ENCODE measurements at places on chromosomes 16 and 17.

DNA sequence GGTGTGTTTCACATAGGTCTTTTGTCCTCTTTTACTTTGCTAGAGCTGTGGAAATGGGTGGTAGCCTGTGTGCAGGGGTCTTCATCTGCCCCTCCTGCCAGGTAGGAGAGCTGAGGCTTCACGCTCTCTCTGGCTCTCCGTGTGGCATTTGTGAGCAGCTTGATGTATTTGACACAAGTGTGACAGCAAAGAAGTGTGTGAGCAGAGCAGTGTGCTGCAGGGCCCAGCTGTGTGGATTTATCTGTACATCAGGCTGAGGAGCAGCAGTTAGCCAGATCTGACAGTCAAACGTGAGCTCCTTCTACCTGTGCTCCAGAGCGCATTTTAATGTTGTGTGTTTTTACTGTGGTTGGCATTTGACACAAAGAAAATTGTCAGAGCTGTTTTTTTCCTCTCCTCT is 101.8 kb downstream of the FTO start:
- no peak for DNase-seq

DNA sequence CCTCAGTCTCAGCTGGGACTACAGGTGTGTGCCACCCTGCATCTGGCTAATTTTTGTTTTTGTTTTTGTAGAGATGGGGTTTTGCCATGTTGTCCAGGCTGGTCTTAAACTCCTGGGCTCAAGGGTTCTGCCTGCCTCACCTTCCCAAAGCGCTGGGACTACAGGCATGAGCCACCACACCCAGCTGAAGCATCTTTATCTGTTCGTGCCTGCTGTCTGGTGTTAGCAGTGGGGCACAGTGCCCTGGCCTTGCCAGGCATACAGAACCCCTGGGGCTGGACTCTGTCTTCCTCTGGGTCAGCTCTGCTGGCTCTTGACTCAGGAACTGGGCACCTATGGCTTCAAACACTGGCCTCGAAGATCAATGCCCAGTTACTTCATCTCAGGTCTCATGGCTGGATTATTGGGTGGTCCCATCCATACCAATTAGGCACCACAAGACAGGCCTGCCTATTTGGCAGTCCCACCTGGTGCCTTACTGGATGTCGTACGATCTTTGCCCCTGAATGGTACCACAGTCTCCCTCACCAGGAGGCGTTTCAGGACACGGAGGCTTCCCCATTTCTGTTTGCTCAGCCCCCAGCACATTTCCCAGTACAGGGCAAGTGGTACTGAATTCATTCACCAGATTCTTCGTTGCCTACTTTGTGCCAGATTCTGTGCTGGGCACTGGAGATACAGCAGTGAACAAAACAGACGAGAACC is 99.3 kb downstream of the RAB11FIP4 start:
- DNase-seq, result no peak

DNA sequence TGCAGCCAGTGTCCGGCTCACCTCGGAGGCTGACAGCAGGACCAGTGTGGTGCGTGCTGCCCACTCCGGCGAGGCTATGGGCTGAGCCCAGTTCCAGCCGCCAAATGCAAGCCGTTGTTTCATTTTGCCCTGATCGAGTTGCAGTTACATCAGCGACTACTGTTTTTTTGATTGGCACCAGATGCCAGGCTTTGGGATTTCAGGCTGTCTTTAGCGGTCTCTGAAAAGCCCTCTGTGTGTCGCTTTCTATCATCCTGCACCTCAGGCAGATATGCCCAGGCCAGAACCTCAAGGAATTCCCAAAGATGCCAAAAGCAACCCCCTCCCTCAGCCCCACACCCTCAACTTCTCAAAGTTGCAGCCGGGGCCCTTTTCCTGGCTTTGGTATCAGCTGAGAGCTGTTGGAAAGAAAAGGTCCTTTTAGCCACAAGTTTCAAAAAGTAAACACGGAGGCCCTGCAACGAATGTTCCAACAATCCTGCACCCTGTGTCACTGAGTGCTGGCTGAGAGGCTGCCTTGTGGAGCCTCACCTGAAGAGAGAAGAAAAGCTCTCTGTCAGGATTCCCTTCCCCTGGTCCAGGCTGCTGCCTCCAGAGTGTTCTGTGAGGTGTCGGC is 58.9 kb downstream of the WWP2 start:
- no peak for DNase-seq

DNA sequence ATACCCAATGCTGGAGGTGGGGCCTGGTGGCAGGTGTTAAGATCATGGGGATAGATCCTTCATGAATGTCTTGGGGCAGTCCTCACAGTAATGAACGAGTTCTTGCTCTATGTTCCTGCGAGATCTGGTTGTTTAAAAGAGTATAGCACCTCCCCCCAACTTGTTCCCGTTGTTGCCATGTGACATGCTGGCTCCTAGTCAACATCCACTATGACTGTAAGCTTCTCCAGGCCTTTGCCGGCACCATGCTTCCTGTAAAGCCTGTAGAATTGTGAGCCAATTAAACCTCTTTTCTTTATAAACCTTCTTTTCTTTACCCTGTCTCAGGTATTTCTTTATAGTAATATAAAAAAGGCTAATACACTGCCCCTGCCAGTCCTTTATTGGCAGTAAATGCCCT is 33.3 kb downstream of the RANBP10 start:
- no peak for DNase-seq

DNA sequence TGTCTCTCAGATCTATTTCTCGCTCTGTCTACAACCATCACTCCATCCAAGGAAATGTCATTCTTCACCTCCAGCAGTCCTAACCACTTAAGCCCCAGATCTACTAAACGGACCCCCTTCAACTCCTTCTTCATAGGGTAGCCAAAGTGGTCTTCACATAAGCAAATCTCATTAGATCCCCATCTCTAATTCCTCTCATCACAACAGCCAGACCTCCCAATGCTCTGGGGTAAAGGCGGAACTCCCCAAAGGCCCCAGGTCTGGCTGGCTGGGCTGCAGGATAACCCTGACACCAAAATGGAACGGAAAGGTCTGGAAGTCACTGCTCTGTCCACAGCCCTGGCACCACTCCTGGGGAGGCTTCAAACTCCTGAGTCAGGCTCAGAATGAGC is 11.1 kb downstream of the ST3GAL2 start:
- DNase-seq, result no peak

- no peak for DNase-seq
These were observed 14.7 kb downstream of the MPG start for GRCh38 chr16:92431-93339.

DNA sequence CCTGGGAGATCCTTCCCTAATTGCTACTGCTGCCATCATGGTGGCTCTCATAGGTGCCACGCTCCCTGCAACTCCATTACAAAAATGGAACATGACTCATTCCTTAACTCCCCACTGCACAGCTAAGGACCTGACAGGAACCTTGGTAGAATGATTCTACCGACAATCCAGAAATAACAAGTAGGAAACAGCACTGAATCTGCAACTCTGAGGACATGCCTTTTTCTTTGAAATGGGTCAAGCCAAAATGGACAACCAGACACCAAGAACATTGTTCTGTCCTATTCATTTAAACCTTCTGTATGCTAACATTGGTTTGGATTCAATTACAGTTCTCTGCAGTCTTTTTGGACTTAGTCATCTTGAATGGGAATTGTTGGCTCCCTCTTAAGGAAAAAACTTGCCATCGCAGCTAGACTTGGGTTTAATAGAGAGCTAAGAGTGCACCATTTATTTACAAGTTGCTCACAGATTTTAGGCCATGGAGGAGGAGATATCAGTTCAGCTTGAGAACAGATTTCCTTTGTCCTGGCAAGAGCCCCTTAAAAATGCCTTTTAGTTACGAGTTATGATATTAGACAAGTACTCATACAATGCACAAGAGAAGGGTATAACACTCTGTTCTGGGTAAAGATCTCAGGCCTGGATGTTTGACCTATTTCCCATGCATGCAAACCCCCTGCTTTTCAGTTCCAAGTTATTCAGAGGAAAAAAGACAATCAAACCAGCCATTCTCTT is 20.9 kb upstream of the NSRP1 start:
- DNase-seq, result no peak

All from stimulated activated CD4-positive, alpha-beta T cell treated with anti-CD3 and anti-CD28 coated beads, Interleukin-4, amount 100 ng/mL, for 4 hours (primary cell).